Neural crest cell (in vitro differentiated cells): ENCODE measurements at places on chromosomes 7 and 10. TPM values are rescaled to one million over a fixed set of nuclear protein-coding genes. Genes with fewer than 3 reads are reported as not detected.
A peak's percentile ranks its signal among the peaks of the same experiment; 100 is the strongest.

The SH2B2 gene
- 13.3 and 16.4 TPM in 2 replicates for total RNA-seq

- H3K4me1 ChIP-seq, result peaks cover 8% of the 10 kb centered on the region
- DNase-seq, result no peak
- H3K27me3 ChIP-seq, result no peaks in the 10 kb centered on the region
- H3K36me3 ChIP-seq, result peaks cover 4% of the 10 kb centered on the region
These were observed 36.4 kb upstream of the ELN start for GRCh38 chr7:73991522-73992100.

The ANK3 gene
- total RNA-seq, result 44.6 and 45.2 TPM in 2 replicates

- no peaks in the 10 kb centered on the region for H3K36me3 ChIP-seq
- no peak overlapping the region for H3K4me3 ChIP-seq
- H3K4me1 ChIP-seq, result peaks cover 22% of the 10 kb centered on the region
- no peak overlapping the region for H3K27ac ChIP-seq
These were observed 179.7 kb downstream of the PRKCQ start for GRCh38 chr10:6400331-6400730.

DNA sequence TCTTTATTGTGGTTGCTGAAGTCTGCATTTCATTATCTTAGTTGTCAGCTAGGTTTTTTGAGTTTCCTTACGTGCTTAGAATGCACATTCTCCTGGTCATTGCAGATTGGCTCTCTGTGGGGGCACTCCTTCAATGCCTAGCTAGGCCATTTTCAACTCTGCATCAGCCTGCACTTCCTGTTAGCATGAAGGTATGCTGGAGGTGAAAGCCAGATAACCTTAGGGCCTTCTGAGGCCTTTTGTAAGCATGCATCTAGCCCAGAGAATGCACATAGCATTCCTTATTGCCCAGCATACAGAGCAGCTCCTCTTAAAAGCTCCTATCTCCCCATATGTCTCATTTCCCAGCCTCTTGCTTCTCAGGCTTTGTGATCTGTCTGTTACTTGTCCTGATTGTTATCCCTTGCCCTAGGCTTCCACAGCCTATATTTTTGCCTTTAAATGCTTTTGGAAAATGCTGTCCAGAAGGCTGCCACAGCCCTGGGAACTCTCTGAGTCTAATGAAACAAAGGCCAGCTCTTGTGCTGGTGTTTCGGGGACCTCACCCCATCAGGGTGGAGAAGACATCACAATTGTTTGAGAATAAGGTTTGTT lies 108.1 kb upstream of the IGFBP3 start:
- peak overlapping the region; percentile 76 for H3K27ac ChIP-seq
- DNase-seq, result no peak
- no peak overlapping the region for H3K4me3 ChIP-seq
- no peaks in the 10 kb centered on the region for H3K27me3 ChIP-seq

The ITGA8 gene
- total RNA-seq, result 0.27 and 0.37 TPM in 2 replicates

DNA sequence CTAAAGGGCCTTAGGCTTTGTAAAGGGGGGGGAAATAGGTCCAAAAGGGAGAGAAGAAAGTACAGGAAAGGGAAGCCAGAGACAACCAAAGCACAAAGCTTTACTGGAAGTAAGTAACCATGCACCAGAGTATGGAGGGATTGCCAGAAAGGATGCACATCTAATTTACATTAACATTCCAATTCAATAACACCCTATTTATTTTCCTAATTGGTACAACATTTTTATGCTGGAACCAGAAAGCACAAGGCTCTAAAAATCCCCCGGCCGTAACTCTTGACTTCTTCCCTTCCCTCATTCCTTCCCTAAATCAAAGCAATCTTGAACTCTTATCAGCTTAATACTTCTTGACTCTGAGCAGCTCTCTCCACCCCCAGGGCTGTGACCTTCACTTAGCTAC lies 400.0 kb upstream of the CELF2 start:
- H3K27ac ChIP-seq, result no peak overlapping the region
- H3K4me3 ChIP-seq, result no peak overlapping the region
- DNase-seq, result no peak
- H3K36me3 ChIP-seq, result peaks cover 3% of the 10 kb centered on the region
- no peaks in the 10 kb centered on the region for H3K27me3 ChIP-seq

GRCh38 chr10:96858038-96858705 lies 26.1 kb downstream of the LCOR start:
- peaks cover 20% of the 10 kb centered on the region for H3K4me1 ChIP-seq
- no peak for DNase-seq
- H3K4me3 ChIP-seq, result no peak overlapping the region
- no peaks in the 10 kb centered on the region for H3K27me3 ChIP-seq
- peaks cover 2% of the 10 kb centered on the region for H3K36me3 ChIP-seq

DNA sequence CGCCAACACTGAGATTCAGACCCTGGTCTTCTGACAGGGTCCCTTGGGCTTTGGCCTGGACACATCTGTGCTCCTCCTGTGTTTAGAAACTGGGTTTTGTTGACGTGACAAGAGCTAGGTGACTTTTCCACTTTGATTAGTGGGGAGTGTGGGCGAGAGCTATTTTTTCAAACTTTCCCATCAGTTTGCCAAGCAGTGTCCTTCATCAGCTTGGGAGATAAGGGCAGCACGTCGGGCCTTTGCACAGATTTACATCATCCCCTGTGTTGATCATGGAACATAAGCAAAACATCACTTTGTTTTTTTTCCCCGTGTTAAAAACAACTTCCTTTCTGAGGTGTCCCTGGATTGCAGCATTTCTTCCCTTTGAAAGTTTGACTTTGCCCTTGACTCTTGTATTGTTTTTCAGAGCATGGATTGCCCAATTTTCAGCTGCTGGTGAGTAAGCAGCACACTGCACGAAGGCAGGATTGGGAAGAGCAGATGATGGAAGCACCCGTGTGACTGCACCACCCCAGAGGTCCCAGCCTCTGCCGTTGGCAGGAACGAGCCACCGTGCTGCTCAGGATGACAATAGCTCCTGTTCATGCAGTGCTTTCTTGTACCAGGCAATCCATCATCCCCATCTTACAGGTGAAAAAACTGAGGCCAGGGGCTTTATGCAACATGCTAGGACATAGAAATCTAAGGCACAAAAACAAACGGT lies 6.4 kb upstream of the IGFBP1 start:
- peaks cover 22% of the 10 kb centered on the region for H3K27me3 ChIP-seq
- no peaks in the 10 kb centered on the region for H3K36me3 ChIP-seq
- DNase-seq, result no peak
- no peak overlapping the region for H3K4me3 ChIP-seq

GRCh38 chr10:102764470-102765161 lies 20.9 kb downstream of the WBP1L start:
- no peak overlapping the region for H3K4me3 ChIP-seq
- H3K27ac ChIP-seq, result no peak overlapping the region
- no peak for DNase-seq
- H3K36me3 ChIP-seq, result peaks cover 5% of the 10 kb centered on the region

GRCh38 chr7:18430810-18431209 lies 64.7 kb upstream of the HDAC9 start:
- peaks cover 13% of the 10 kb centered on the region for H3K4me1 ChIP-seq
- H3K4me3 ChIP-seq, result no peak overlapping the region
- H3K36me3 ChIP-seq, result no peaks in the 10 kb centered on the region
- no peak overlapping the region for H3K27ac ChIP-seq
- H3K27me3 ChIP-seq, result no peaks in the 10 kb centered on the region
- no peak for DNase-seq

DNA sequence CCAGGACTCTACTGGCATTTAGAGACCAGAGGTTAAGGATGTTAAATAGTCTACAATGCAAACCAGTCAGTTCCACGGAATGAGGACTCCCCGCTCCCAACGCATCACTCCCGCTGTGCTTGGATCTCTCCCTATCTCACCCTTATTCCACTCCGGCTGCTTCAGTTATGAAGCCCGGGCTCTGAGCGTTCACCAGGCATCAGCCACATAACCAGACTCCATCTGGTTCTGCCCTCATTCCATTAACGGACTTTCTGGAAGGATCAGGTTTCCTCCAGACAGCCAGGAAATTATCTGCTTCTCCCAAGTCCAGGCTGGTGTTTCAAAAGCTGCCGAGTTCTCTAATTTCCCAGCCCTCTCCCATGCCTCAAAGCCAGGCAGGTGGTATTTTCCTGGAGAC lies 499.3 kb downstream of the GLRX3 start:
- no peak overlapping the region for H3K27ac ChIP-seq
- H3K4me3 ChIP-seq, result no peak overlapping the region
- no peaks in the 10 kb centered on the region for H3K36me3 ChIP-seq
- no peak for DNase-seq
- peaks cover 4% of the 10 kb centered on the region for H3K4me1 ChIP-seq

GRCh38 chr10:61028861-61029361 lies 84.9 kb upstream of the RHOBTB1 start:
- H3K27me3 ChIP-seq, result peaks cover 3% of the 10 kb centered on the region
- H3K36me3 ChIP-seq, result no peaks in the 10 kb centered on the region
- H3K27ac ChIP-seq, result peak overlapping the region; percentile 8
- no peaks in the 10 kb centered on the region for H3K4me1 ChIP-seq

The HYAL4 gene
- not detected in 2 replicates for total RNA-seq
